ENCODE measurements at places on chromosomes 11 and 22. TPM values are rescaled to one million over a fixed set of nuclear protein-coding genes. Genes with fewer than 3 reads are reported as not detected.

RIC8A gene
- 69.3 TPM for total RNA-seq

MYO7A gene
- 3.8 TPM for total RNA-seq

RIMBP3B gene
- total RNA-seq: 0.05 TPM

GRCh38 chr11:47384498-47384897, 6.2 kb upstream of the SPI1 start:
- no peak for DNase-seq

DNA sequence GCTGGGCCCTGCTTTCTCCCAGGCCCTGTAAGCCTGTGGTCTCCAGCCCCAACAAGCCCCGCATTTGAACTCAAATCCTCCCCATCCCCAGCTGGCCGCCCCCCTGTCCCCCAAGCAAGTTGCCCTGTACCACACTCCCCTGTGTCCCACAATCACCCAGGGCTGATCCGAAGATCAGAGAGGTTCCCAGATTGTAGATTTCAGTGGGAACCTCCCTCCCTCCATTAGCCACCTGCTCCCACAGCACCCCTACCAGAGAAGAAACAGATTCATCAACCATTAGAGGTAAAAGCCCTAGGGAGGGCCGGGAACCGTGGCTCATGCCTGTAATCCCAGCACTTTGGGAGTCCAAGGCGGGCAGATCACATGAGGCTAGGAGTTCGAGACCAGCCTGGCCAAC, 107.5 kb downstream of the FEZ1 start:
- no peak for DNase-seq
